ENCODE measurements at places on chromosomes 5 and 9.

DNA sequence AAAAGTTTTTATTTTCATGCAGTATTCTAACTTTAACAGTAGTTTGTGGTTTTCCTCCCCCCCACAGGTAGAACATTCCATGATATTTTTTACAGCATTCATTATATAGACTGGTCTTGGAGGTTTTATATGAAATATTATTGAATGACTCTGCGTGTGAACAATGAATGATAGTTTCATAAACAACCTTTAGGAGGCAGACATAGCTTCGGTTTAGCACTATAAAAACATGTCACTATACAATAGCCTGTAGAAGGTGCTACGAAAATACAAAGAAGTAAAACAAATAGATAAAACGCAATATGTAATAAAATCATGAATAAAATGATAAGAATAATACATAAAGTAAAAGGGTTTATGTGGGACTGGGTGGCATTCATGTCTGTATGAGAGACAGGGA, 8.5 kb downstream of the KLF4 start:
- DNase-seq: no peak

DNA sequence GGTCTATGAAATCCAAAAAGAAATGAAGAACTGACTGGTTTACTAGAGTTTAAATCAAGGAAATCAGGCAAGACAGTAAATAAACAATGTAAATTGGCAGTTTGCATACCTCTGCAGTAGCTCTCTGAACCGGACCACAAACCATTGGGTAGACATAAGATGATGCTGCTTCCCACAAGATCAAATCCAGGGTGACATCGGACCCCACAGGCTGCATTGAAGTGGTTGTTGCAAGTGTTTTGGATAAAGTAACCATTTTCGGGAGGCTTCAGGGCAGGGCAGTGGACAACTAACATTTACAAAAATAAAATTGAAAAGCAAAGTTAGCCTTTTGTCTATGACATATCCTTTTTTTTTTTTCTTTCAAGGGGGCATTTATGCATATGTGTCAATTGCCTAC, 66.7 kb downstream of the SVEP1 start:
- no peak for DNase-seq

DNA sequence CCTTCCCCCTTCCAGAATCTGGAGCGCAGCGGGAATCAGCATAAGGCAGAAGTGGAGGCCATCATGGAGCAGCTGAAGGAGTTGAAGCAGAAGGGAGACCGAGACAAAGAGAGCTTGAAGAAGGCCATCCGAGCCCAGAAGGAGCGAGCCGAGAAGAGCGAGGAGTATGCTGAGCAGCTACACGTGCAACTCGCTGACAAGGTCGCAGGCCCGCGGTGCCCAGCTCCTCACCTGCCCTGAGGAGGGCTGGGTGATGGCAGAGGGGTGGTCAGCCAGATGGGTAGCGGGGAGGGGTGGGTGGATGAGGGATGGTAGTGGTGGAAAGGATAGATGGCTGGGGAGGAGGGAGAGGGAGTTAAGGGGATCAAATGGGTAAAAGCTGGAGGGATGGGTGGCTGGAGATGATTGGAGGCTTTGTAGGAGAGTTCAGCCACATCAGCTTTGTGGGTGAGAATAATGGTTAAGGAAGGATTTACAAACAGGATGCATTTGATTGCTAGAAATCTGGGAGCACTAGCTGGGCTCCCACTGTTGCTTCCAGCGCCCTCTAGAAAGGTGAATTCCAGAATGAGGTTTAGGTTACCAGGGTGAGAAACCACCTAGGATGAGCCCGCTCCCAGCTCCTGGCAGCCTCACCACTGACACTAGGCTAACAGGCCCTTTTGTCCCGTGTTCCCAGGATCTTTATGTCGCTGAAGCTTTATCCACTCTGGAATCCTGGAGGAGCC, 19.7 kb upstream of the GLE1 start:
- DNase-seq: no peak

DNA sequence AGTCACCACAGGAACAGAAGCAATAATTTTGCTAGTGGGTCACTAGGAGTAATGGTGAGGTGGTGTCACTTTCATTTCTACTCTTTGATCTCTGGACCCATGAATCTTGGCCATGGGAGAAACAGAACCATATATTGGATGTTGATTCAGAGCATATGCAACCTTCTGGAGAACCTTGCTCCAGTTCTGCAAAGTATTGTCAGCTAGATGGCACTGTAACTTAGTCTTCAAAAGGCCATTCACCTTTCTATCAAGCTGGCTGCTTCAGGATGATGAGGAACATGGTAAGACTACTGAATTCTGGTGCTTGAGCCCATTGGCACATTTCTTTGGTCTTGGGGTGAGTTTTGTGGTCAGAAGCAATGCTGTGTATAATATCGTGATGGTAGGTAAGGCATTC, 129.1 kb upstream of the FBN2 start:
- DNase-seq: no peak

- DNase-seq: peak; percentile 84
These were observed at the start of gene REXO4 for GRCh38 chr9:133417541-133418461. REXO4 (minus strand) TSS chr9:133418010; CDS start chr9:133417844, 166 bp downstream.

GRCh38 chr5:4065472-4066320, 470.1 kb downstream of the IRX1 start:
- DNase-seq: no peak

DNA sequence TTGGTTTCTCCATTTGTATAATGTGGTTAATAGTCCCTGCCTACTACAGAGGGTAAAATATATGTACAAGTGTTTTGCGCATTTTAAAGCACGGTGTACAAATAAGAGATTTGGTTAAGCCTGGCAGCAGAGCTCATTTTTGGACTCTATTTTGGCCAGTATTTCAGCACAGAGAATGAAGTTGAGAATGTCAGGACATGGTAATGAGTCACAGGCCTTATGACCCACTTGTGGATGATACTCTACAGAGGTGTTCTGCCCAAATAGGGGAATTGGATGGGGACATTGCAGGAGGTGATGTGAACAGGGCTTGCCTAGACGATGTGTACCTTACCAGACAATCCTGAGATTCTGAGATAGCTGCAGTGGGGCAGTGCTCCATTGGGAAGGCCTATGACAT, 50.6 kb downstream of the MELK start:
- DNase-seq: no peak

DNA sequence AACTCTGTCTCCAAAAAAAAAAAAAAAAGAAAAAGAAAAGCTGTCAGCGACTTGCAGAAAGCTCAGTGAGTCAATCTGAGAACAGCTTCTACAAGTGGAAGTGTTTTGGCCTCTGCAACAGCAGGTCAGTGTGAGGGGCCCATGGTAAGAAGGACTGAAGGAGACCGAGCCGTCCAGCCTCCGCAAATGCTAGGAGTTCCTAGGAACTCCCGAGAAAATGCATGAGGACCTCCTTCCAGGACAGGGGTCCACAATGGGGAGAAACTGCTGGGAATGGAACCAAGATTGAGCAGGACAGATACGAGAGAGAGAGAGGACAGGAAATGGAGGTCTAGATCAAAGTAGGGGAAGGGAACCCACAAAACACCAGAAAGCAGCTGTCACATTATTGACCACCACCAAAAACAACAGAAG, 180.5 kb downstream of the CRB2 start:
- DNase-seq: no peak

- no peak for DNase-seq
These were observed 11.3 kb upstream of the MIER3 start for GRCh38 chr5:56963246-56963645.

- DNase-seq: no peak
These were observed 38.6 kb downstream of the EPB41L4B start for GRCh38 chr9:109282302-109282701.

DNA sequence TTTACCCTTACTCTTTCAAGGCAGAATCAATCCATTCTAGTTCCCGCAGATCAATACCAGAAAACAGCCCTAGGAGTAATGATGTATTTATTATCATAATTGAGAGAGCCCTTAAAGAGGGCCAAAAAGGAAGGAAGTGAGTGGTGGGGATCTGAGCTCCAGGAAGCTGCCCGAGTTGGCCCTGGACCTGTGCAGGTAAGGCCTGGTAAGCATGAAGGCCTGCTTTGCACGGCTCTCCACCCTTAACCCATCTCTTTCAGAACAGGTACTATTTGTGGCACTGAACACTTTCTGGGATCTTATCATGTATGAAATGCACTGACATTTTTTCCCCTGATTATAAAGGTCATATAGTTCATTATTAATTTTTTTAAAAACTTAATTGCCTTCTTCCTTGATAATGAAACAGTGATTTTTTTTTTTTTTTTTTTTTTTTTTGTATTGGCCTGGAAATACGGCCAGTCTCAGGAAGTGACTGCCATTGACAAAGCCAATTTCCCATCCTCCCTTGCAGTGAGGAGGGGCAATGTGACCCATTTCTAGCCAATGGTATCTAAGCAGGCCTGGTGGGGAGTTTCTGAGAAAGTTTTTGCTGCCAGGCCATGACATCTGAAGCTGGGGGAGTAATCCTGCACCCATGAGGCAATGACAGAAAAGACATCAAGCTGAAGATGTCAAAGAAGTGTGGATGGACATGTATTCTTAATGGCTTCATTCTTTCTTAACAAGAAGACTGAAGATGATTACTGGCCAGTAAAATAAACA, 6.3 kb upstream of the MVB12B start:
- no peak for DNase-seq

- DNase-seq: no peak
These were observed 14.8 kb upstream of the ABL1 start for GRCh38 chr9:130820135-130820738.

- DNase-seq: peak; percentile 70
These were observed 50.1 kb upstream of the TTC39B start for GRCh38 chr9:15357050-15357653.

DNA sequence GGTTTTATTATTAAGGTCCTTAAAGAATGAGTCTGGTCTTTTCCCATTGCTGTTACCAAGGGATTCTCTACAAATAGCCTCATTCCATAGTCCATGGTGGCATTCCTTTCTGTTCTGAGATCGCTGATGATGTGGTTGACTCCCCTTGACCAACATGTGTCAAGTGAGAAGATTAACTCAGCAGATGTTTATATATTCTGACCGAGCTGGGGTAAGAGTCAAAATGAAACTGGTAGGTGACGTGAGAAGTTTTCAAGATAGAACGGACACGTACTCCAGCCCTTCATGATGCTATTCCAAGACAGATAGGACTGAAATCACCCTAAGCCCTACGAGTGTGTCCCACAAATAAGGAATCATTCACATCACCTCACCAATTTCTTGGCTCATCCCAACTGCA, 155.5 kb upstream of the WWC1 start:
- no peak for DNase-seq

GRCh38 chr9:28762167-28762566, 1188.9 kb upstream of the C9orf72 start:
- no peak for DNase-seq

- no peak for DNase-seq
These were observed 19.5 kb upstream of the B4GALT1 start for GRCh38 chr9:33186457-33187168.

DNA sequence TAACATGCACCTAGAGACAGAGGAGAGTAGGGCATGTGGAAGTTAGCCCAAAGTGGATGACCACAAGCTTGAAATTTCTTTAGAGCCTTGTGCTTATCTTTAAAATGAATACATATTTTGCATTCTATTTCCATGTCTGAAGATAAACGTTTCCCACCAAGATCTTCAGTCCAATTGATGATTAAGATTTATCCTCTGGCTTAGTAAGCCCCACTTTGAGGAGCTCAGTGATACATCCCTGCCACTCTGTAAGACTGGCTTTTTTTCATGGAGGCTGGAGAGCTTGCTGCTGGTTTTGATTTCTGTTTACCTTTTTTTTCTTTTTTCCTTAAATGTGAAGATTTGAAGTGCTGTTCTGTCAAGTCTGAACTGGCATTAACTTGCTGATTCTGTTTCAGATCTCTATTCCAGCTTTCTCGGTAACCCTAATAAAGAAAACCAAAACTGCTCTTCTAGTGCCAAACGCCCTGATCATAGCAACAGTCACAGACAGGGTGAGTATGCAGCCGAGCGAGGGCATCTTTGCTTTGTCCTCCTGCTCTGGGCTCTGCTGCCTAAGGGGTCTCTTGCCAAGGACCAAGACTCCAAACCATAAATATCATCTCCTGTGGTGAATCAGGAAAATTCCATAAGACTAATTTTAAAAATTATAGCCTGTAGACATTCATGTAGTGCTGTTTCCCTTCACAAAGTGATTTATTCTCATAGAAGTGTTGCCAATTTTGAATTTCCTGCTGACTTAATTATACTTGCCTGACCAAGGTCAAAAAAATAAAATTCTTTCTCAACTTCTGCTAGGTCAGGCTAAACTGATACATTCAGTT, 54.3 kb downstream of the GRAMD2B start:
- DNase-seq: no peak

GRCh38 chr9:107221321-107221720, 61.8 kb upstream of the RAD23B start:
- DNase-seq: no peak

All from CD4-positive, alpha-beta T cell treated with Interleukin-15 for 1 hour (primary cell).